ENCODE measurements at places on chromosomes 2 and 18.

- DNase-seq, result no peak
Observed at GRCh38 chr2:233458031-233458610, 103.8 kb downstream of the DGKD start.

DNA sequence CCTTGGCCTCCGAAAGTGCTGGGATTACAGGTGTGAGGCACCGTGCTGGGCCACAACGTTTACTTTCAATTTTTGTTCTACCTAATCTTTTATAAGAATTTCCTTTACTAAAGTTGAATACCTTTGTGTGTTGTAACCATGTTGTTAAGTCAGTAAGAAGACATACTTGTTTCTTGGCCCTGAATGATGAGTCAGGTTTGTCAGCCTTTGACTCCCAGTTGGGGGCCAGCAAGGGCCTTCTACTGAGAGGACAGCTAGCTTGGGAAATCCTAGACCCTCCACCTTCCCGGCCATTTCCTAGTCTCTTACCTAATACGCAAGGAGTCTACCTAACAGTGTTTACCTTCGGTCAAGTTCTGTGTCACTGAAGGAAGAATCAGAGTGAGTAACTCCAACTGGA is 22.7 kb downstream of the MTHFD2 start:
- DNase-seq, result no peak

DNA sequence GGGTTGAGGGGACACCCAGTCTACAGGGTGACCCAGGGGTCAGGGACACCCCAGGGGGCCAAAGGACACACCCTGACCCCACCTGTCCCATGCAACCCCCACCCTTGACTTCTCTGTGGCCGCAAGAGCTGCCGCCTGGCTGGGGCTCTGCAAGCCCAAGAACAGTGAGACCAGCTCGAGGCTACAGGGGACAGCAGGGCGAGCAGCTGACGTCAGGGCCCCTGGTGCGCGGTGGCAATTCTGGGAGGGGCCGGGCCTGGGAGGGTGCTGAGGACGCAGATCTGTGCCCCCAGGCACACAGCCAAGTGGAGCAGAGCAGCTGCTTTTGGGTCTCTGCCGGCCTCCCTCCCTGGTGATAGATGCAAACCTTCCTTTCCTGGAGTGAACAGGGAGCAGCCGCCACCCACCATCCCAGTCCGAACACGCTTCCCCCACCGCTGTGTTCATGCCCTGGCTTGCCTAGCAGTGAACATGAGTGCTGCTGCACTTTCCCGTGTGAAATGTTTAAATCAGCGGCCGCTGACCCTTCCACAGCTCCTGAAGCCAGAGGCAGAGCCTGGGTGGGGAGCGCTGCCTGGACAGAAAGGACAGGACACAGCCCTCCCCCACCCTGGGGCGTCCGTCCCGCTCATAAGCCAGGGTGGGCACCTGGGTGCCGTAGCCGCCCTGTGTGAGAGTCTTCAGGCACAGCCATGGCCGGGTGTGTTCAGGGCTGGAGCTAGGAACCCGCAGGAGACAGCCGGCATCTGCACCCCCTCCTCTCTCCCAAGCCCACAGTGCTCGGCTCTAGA is 46.9 kb downstream of the SLC66A2 start:
- no peak for DNase-seq

GRCh38 chr18:9898792-9899549 is 13.2 kb downstream of the TXNDC2 start:
- peak; percentile 26 for DNase-seq

DNA sequence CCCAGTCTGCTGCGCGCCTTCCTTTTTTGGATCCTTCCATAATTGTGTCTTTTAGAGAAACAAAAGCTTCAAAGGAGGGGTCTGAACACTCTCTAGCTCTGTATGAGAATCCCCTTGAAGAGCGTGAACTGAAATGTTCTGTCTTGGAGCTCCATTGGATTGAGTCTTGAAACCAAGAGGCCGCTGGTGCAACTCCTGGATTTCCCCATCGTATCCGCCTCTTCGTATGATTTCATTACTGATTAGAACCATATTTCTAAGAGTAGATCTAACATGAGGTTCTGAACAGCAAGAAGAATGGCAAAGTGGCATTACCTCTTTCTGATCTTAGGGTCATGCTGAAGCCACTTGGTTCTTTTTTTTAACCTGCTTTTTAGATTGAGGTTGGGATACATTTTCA is 31.4 kb upstream of the NRP2 start:
- no peak for DNase-seq

GRCh38 chr2:237307474-237307873 is 106.5 kb downstream of the COL6A3 start:
- DNase-seq, result no peak

- DNase-seq, result no peak
Observed at GRCh38 chr2:16088035-16088801, 147.9 kb downstream of the MYCN start.

- DNase-seq, result peak; percentile 31
Observed at GRCh38 chr2:48144777-48145176, 238.5 kb upstream of the FBXO11 start.

GRCh38 chr2:232432598-232433184 is 23.3 kb upstream of the ALPI start:
- DNase-seq, result no peak

DNA sequence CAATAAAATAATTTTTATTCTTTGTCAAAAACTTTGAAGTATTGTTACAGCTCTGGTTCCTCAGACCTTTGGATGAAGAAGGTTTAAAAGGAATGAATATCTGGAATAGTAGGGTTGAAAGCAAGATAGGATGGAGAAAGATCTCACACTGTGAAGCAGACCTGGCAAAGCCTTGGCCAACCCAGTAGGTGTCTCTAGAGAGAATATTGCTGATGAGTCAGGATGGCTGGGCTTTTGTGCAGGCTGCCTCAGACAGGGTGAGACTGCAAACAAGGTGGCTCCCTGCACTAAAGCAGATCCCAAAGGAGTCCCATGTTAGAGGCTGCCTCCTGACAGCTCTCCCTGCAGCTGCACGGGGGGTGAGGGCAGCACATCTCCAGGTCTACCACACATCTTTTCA is 226.0 kb upstream of the ITGA4 start:
- no peak for DNase-seq

GRCh38 chr18:54267701-54268100 is 1.6 kb upstream of the POLI start:
- no peak for DNase-seq

- no peak for DNase-seq
Observed at GRCh38 chr2:150020221-150020620, 432.6 kb upstream of the MMADHC start.

DNA sequence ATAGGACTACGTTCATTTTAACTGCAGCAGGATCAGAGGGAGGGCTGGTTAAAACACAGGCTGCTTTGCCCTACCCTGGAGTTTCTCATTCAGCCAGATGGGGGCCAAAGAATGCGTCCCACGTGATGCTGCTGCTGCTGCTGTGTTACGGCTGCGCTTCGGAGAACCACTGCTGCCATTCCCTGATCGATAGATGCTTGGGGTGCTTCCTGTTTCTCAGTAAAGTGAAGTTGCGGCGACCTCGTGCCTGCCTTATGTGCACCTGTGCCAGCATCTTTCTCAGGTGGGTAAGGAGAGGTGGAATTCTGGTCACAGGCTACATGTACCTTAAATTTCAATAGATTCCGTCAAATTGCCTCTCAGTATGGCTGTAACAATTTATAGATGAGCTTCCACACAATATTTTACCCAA is 24.7 kb upstream of the TOGARAM2 start:
- DNase-seq, result peak; percentile 72

DNA sequence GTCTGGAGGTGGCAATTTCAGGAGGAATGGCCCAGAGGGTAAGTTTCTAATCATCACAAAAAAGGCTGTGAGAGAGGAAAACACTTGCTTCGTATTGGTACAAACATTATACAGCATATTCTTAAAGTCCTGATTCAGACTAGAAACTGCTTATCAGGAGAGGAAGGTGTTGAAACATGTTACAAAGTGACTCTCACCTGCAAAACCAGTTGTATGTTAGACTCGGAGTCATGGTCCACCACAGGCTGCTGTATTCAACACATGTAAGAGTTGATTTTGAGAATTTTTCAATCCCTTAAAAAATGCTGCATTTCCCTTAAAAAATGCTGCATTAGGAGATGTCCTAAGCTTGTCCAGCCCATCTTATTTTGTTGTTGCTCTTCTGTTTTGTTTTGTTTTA is 61.5 kb downstream of the MBP start:
- no peak for DNase-seq

DNA sequence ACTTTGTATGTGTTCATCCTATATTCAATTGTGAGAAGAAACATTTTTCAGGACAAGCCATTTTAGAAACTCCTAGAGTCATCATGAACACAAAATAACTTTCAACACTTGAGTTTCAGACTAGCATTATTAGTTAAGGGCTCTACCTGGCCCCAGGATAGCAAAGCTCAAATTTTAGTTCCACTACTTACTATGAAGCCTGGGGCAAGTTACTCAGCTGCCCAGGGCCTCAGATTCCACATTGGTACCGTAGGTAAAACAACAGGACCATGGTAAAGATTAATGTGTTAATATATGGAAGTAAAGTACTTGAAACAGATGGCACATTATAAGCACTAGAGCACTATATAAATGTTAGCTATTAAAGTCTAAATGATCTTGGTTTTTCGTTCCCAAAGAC is 19.4 kb downstream of the MPPE1 start:
- no peak for DNase-seq
